Psoas muscle (tissue), 8 donors: ENCODE measurements at places on chromosomes 6 and 20. TPM values are rescaled to one million over a fixed set of nuclear protein-coding genes. Genes with fewer than 3 reads are reported as not detected.

Gene ZNF512B
- 14.4 TPM for total RNA-seq

Gene SPATS1
- not detected for total RNA-seq

Gene JPH2
- 48.0 TPM for total RNA-seq

Gene SLC17A2
- total RNA-seq = not detected

Gene STX11
- total RNA-seq = 1.4 TPM

Gene RAMACL
- 1.3 TPM for total RNA-seq

Gene PPIL6
- 1.1 TPM for total RNA-seq

Gene TSPO2
- not detected for total RNA-seq

Gene SLC18B1
- 0.99 TPM for total RNA-seq

GRCh38 chr6:69232911-69233448 is 563.8 kb downstream of the LMBRD1 start:
- DNase-seq = peak; percentile 54

GRCh38 chr6:5199283-5199682 is 61.5 kb downstream of the LYRM4 start:
- no peak for DNase-seq

- no peak for DNase-seq
Observed at GRCh38 chr6:95698271-95698670, 120.9 kb downstream of the MANEA start.

GRCh38 chr6:93751969-93752368 is 332.6 kb upstream of the EPHA7 start:
- no peak for DNase-seq

GRCh38 chr6:52577778-52578463 is 1.1 kb upstream of the TRAM2 start:
- no peak for DNase-seq

DNA sequence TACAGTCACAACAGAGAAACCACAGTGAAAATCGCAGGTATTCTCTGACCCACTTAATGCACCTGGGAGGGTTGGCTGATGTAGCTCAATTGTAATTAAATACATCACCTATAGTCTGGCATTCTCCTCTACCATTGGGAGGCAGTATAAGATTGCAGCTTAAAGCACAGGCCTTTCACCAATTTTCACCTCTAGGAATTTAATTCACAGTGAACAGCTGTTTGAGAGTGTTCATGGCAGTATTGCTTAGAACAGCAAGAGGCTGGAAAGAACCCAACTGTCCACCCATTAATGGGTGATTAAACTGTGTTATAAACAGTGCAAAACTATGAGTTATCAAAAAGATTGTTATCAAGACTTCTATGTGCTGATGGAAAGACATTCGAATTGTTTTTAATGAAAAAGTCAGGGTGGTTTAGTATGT is 2.0 kb downstream of the EDEM2 start:
- no peak for DNase-seq
